ENCODE measurements at places on chromosomes 7 and 10. TPM values are rescaled to one million over a fixed set of nuclear protein-coding genes. Genes with fewer than 3 reads are reported as not detected.
A peak's percentile ranks its signal among the peaks of the same experiment; 100 is the strongest.

GRCh38 chr10:62805231-62806099 lies 945 bp downstream of the ADO start:
- peak overlapping the region; percentile 91 for H3K4me3 ChIP-seq
- H3K27ac ChIP-seq: peak overlapping the region; percentile 84
- peaks cover 13% of the 10 kb centered on the region for H3K27me3 ChIP-seq
- DNase-seq: no peak

DNA sequence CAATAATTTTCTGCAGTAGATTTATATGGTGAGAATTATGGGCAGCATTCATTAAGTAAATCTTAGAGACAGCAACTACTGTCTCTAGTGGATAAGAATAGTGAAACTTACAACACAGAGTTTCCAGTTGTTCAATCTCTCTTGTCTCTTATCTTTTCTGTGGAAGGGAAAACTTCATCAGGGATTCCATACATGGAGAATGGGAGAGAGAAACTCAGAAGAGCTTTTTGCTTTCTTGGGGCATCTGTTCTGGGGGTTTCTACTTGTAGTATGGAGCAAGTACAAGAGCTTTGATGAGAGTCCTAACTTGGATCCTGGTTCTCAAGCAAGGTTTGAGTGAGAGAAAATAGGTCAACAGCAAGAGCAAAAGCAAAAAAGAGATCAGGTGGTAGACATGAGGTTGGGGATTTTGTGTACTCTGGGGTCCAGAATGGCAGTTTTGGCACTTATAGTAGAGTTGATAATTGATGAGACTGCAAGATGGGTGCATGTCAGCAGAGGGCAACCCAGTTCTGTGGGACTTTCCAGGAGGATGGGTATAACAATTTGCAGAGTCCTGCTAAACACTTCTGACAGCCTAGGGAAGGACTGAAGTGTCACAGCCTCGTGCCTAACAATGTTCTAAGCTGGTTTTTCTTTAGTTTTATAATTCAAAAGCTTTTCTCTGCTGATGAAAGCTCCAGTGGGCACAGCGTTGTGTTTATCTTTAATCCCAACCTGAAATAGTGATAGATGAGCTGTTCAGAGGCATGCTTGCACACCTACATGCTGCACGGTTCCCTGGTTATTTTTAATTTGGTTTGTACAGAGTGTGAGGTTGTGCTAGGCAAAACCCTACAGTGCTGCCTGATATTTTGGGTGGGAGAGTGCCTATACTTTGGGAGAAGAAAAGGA lies 32.0 kb upstream of the STRIP2 start:
- H3K27ac ChIP-seq: peak overlapping the region; percentile 84
- H3K4me3 ChIP-seq: no peak overlapping the region
- no peaks in the 10 kb centered on the region for H3K4me1 ChIP-seq
- H3K27me3 ChIP-seq: no peaks in the 10 kb centered on the region

DNA sequence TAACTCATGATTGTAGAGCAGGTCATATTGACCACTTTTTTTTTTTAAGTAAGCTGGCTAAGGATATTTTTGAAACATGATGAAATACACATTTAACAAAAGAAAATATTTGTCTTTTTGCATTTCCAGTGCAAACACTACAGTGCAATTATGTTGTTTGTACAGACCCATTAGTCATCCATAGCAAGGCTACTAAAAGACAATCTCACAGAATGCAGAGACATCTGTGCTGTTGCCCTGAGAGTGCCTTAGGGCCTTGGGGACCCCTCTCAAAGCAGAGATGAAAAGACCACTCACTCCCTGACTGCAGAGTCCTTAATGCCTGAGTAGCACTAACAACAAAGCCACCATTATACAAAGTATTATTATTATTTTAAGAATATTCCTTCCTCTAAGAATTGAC lies 104.5 kb downstream of the NRCAM start:
- DNase-seq: no peak
- H3K27me3 ChIP-seq: no peaks in the 10 kb centered on the region
- no peak overlapping the region for H3K4me3 ChIP-seq
- no peaks in the 10 kb centered on the region for H3K36me3 ChIP-seq
- H3K4me1 ChIP-seq: peaks cover 6% of the 10 kb centered on the region

DNA sequence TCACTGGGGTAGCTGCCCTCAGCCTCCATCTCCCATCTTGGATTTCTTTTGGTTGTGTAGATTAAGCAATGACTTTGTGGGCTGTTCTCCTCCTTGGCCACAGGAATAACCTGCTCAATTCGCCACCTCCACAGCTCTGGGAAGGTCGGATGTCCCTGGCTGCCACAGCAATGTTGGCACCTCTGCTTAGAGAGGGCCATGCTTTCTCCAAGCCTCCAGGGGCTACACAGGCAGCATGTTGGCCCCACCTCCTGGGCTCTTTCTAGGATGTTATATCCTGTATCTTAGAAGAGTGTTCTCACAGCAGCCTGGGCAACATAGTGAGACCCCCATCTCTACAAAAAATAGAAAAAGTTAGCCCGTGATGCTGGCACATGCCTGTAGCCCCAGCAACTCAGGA lies 35.4 kb upstream of the FXYD4 start:
- no peak overlapping the region for H3K27ac ChIP-seq
- H3K27me3 ChIP-seq: peaks cover 21% of the 10 kb centered on the region
- DNase-seq: no peak
- no peaks in the 10 kb centered on the region for H3K36me3 ChIP-seq
- no peak overlapping the region for H3K4me3 ChIP-seq

MSMB gene
- total RNA-seq: 5.6 TPM

GRCh38 chr7:88759230-88760135 lies at the start of gene ZNF804B:
Gene ZNF804B, plus strand, starts transcription at chr7:88759700. Its CDS starts 277 bp downstream, at chr7:88759977.
- H3K4me3 ChIP-seq: peak within 1 kb of the TSS; percentile 80
- H3K4me1 ChIP-seq: no peaks in the 10 kb centered on the region
- no peaks in the 10 kb centered on the region for H3K36me3 ChIP-seq
- H3K27ac ChIP-seq: no peak within 1 kb of the TSS
- DNase-seq: no peak

PLXDC2 gene
- 83.4 TPM for total RNA-seq

AGAP9 gene
- 14.2 TPM for total RNA-seq

- H3K36me3 ChIP-seq: no peaks in the 10 kb centered on the region
- H3K4me1 ChIP-seq: peaks cover 5% of the 10 kb centered on the region
- no peak overlapping the region for H3K4me3 ChIP-seq
- H3K27ac ChIP-seq: no peak overlapping the region
- DNase-seq: peak; percentile 90
Observed at GRCh38 chr10:44932517-44933450, 21.6 kb downstream of the TMEM72 start.
